ENCODE measurements at places on chromosomes 7 and 10.

GRCh38 chr10:123706236-123706635, 40.1 kb downstream of the GPR26 start:
- DNase-seq: no peak

GRCh38 chr10:7133958-7134357, 276.9 kb downstream of the SFMBT2 start:
- no peak for DNase-seq

DNA sequence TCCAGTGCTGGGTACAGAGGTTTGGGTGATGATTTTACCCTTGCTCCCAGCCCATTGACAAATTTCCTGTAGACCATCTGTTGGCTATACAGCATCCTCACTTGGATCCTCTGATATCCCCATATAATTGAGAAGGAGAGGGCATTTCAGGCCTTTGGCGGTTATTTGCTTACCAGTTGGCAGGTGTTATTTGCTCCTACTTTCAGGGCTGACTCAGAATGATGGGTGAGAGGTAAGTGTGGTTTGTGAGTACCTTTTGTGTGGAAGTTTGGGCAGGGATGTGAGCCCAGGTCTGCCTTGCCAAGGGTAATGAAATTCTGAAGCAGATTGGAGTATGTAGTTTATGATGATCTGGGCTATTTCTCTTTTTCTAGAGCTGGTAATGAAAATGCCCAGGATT, 93.6 kb downstream of the LRMDA start:
- DNase-seq: no peak

GRCh38 chr10:113616244-113617074, 47.4 kb downstream of the NRAP start:
- DNase-seq: no peak

DNA sequence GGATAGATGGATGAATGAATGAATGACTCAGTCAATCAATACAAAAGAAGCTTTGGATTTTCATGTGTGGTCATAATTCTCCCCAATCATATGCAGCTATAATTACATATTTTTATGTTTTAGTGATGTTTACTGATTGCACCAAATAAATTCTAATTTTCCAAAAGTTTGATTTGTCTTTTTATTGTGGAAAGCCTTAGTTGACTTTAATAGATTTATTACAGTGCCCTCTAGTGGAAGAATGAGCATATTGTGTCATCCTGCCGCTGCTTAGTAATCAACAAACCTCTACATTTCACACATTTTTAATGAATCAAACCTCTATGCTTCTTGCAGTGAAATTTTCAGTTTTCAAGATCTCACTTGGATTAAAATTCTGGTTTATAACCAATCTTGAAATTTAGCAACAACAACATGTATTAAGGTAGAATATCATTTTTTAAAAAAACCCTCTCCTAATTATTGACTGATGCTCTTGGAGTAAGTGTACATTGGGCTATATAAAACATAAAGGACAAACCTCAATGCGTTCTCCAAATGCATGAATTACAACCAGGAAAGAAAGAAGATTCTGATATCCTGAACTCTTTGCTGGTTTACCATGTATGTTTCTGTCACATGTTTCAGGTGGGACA, 55.6 kb upstream of the PNLIP start:
- no peak for DNase-seq

DNA sequence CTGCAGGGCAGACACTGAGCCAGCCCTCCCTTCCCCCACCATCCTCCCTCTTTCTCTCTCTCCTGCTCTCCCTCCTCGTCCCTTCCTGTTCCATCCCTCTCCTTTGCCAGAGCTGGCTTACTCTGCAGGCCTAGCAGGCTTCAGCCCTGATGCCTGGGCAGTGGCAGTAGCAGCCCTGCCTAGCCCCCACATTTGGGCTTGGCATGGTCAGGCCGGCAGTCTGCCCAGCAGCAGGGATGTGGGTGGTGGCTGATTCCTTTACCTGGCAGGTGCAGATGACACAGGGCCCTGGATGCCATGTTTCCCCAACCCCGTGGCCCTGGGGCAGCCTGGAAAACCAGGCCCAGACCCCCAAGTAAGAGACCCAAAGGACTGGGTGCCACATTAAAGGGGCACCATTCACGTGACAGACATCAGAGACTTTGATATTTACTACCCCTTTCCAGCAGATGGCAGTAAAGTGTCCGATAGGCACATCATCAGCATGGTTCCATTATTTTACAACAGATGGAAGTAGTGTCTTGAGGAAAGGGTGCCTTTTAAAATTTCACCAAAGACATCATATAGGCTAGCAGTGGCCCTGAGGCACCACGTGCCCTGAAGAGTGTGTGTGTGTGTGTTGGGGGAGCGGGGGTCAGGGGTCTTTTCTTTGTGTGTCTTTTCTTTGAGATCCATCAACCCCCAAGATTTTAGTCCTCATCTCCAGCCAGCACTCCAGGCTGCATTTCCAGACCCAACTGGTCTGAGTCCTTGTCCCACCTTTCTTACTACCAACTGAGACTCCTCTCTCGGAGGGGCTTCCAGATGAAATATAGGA, 5.9 kb downstream of the KCP start:
- no peak for DNase-seq

GRCh38 chr10:97078261-97078937, 107.4 kb downstream of the SLIT1 start:
- no peak for DNase-seq

DNA sequence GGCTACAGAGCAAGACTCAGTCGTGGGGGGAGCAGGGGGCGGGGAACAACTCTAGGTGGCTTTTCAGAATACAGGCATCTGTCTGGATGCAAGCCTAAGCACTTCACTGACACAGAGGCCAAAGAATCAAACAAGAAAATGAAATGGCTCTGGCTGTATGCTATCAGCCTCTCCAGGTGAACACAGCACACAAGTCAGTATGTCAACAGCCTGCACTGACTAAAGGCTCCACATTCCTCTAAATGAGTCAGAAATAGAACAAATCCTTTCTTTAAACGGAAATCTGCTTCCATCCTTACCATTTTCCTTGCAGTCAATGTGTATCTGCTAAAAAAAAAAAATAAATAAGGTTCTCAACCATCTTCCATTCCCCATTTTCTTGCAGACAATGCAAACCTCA, 88.3 kb downstream of the ARMH3 start:
- DNase-seq: no peak

DNA sequence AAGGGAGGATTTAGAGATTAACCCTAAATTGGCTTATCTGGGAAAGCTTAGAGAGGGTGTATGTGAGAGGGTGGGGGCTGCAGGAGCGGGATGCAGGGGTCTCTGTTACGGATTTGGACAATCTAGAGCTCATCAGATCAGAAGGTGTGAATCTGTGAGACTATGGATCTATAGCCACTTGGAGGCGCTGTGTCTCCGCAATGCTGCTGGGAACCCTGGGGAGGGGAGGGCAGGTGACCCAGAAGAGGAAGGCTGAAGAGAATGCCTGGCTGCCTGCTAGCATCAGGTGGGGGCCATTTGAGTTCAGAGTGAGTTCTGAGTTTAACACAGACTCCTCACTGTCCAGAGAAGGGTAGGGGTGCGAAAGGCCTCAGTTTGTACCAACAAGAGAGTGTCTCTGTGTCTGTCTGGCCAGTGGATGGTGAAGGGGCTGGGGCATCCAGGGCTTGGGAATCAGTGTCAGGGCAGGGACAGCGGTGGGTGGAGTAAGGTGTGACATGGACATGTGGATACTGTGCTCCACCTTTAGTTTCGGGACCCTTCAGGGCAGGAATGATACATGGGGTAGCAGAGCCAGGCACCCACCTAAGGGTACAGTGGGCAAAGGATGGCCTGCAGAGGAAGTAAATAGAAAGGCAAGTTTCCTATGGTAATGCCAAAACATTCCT, 187.3 kb upstream of the PRSS58 start:
- DNase-seq: peak; percentile 42

- DNase-seq: no peak
Observed at GRCh38 chr7:79300573-79300972, 152.9 kb downstream of the MAGI2 start.

GRCh38 chr7:116971869-116972268, 18.6 kb downstream of the ST7 start:
- DNase-seq: no peak

GRCh38 chr10:109173121-109173520, 750.2 kb downstream of the XPNPEP1 start:
- no peak for DNase-seq

GRCh38 chr10:133127291-133128125, 32.5 kb upstream of the KNDC1 start:
- peak; percentile 43 for DNase-seq

DNA sequence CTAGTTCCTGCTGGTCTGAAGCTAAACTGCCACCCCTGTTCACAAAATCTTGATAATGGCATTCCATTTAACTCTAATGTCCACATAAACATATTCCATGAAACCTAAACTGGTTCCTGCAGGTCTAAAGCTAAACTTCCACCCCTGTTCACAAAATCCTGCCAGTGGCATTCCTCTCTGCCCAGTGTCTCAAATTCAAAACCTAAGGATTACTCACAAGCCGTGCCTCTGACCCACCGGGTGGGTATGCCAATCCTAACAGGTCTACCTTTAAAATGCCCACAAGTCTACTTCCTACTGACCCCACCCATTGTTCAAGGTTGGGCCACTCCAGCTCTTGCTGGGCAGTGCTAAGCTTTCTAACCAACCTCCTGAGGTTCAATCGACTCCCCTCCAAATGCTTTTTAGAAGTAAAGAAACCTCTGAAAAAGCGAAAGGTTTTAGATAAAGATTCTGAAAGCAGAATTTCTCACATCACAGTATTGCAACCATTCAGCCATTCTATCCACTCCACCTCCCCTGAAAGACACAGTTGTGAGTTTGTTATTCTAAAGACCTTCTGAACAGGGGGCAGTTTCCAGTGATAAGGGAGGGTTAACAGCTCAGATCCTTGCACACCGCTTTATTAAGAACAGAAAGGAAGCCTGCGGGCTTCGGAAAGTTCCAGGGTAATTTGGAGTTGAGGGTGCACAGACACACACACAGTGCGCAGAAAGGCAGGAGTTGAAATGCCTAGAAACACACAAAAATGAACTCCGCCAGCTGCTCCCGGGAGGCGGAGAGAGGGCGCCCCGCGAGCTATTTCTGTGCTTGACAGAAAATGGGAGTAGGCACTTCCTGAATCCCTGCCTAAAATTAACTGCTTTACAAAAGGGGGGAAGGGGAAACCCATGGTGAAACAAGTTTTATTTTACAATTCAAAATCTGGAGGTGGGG, 87.7 kb downstream of the TNS3 start:
- no peak for DNase-seq

- no peak for DNase-seq
Observed at GRCh38 chr7:130298544-130299326, 5.8 kb downstream of the CPA4 start.

- no peak for DNase-seq
Observed at GRCh38 chr10:121975295-121976086, 474 bp upstream of the NSMCE4A start.

DNA sequence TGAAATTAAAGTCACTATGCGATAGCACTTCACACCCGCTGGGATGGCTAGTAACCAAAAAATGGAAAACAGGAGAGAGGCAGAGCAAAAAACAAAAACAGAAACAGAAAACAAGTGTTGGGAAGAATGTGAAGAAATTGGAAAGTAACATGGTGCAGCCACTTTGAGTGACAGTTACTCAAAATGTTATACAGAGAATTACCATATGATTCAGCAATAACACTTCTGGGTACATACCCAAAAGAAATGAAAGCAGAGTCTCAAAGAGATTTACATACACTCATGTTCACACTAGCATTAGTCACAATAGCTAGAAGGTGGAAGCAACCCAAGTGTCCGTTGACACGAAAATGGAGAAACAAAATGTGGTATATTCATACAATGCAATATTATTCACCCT, 88.6 kb upstream of the KCNIP2 start:
- no peak for DNase-seq

DNA sequence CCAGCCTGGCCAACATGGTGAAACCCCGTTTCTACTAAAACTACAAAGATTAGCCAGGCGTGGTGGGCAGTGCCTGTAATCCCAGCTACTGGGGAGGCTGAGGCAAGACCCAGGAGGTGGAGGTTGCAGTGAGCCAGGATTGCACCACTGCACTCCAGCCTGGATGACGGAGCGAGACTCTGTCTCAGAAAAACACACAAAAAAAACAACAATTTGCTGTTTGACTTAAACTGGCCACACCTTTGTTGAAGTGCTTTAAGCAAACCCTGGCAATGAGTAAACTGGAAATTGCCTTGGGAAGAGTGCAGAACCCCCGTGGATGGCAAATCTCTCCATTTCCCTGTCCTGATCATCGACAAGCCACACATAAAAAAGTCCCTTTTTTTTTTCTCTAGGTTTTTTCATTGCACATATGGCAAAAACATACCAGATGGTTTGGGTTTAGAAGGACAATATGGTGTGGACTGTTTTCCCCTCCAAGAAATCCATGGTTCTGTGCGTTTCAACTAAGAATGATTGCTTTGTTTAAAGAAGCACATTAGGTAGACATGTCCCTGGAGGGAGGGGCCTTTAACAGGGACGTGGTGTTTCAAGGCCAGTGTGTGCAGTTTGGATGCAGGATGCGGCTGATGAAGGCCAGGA, 76.9 kb downstream of the NRP1 start:
- no peak for DNase-seq

- peak; percentile 47 for DNase-seq
Observed at GRCh38 chr7:25069900-25070443, 55.1 kb downstream of the CYCS start.

GRCh38 chr10:71743089-71743838, 23.7 kb upstream of the C10orf105 start:
- no peak for DNase-seq
